ENCODE measurements at places on chromosomes 2 and 18.
A peak's percentile ranks its signal among the peaks of the same experiment; 100 is the strongest.

DNA sequence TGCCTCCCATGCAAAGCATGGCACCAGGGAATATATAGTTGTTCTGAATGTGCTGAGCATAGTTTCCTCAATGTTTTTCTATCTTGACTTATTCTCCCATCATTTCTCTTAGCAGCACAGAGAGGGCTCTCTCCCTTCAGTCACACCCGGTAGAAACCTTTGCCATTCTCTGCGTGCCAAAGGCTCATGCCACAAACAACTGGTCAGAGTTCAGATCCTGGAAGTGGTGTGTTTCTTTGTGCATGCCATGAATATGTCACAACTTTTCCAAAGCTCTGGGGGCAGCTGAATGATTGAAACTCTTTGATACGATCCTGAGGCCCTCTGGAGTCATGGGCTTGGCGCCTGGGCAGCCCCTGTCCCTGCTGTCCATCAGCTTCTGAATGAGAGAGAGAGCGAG is 28.0 kb upstream of the EDAR start:
- DNase-seq, result no peak

GRCh38 chr2:160373666-160374065 is 119.9 kb downstream of the RBMS1 start:
- DNase-seq, result no peak

DNA sequence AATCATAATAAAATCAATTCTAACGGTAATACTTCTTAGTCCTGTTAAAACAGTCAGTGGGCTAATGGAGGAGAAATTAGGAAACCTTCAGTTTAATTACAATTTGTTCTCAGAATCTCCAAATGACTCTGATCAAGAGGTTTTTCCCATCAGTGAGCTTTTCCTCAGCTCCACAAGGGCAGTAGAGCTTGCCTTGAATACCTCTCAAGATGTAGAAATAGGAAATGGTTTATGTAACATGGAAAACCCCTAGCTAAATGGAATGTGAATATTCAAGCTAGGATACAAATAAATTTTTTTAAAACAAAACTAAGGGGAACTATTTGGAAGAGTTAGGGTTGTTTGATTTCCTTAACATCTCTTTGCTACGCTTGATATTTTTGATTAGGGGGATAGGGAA is 87.5 kb downstream of the PLEKHM3 start:
- peak; percentile 4 for DNase-seq

- no peak for DNase-seq
These were observed 60.5 kb downstream of the KLHL29 start for GRCh38 chr2:23445450-23445868.

DNA sequence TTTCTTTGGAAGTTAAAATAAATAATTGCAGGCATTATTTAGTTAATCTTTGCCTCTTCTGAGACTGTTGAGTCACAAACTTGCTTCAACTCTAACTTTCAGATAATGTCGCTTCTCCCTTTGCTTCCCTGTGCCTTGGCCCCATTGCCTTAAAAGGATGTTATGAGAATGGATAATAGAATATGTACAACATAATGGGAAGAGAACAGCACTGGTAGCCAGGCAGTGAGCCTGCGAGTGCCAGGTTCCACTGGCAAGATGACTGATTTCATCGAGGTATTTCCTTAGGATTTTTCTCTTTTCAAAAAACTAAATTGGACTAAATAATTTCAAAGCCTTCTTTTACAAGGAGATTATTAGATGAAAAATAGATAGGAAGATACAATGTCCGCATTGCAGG is 420.9 kb downstream of the TGIF1 start:
- no peak for DNase-seq

GRCh38 chr2:630451-631320 is 46.5 kb downstream of the TMEM18 start:
- DNase-seq, result no peak

DNA sequence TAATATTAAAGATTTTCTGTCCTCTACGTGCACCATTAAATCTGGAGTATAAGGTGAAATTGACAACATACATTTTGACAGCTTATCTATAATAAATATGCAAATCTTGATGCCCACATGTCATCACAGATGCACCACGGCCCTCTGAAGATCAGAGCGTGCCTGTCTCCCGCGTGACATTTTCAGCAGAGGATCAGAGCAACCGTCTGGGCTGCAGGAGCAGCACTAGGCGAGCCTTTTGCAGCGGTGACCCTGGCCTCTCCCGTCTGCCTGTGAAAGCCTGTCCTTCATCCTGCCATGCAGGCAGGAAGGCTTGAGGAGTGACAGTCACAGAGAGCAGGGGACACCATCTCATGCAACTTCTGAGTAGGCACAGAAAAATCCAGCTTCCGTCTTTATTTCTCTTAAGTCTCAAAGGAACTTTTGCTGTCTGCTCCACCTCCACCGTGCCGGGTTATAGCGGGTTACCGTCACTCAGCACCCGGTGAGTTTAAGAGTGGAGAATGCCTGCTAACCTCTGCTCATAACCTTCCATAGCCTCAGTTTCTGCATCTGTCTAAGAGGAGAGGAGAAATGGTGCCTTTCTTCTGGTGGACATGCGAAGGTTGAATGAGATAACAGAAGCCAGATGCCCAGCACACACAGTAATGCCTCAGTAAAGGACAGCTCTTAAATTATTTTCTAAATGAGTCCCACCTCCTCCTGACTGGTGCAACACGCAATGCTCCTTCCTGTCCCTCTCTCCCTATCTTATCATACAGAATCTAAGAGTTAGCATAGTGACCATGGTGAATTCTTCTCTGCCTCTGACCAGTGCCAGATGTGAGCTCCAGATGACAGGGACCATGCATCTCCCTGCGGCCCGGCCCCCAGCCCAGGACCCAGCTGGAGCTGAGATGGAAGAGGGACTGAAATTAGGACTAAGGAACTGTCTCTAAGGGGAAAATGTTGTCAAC is 43.8 kb downstream of the CELF4 start:
- no peak for DNase-seq

- DNase-seq, result peak; percentile 17
These were observed 54.5 kb downstream of the SIGLEC15 start for GRCh38 chr18:45879681-45880655.

DNA sequence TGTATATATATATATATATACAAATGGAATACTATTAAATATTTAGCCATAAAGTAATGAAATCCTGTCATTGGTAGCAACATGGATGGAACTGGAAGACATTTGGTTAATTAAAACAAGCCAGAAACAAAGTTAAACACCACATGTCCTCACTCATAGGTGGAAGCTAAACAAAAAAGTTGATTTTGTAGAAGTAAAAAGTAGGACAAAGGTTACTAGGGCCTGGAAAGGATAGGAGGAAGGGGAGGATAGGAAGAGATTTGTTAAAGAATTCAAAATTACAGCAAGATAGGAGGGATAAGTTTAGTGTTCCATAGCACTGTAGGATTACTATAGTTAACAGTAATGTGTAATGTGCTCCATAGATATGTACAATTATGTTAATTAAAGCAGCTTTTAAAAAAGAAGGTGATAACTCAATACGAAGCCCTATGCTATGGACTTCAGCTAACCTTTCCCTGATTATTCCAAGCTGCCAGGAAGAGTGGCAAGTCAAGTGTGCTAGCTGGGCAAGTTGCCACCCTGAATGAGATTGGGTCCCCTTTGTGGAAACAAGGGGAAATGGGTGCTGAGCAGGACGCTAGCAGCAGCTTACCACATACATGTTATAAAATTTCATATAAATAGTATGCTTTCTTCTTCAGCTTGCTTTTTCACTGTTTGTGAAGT is 12.3 kb downstream of the MERTK start:
- DNase-seq, result no peak

GRCh38 chr2:141508806-141509595 is 621.8 kb downstream of the LRP1B start:
- no peak for DNase-seq

- DNase-seq, result no peak
These were observed 92.7 kb downstream of the MRO start for GRCh38 chr18:50726960-50727589.

DNA sequence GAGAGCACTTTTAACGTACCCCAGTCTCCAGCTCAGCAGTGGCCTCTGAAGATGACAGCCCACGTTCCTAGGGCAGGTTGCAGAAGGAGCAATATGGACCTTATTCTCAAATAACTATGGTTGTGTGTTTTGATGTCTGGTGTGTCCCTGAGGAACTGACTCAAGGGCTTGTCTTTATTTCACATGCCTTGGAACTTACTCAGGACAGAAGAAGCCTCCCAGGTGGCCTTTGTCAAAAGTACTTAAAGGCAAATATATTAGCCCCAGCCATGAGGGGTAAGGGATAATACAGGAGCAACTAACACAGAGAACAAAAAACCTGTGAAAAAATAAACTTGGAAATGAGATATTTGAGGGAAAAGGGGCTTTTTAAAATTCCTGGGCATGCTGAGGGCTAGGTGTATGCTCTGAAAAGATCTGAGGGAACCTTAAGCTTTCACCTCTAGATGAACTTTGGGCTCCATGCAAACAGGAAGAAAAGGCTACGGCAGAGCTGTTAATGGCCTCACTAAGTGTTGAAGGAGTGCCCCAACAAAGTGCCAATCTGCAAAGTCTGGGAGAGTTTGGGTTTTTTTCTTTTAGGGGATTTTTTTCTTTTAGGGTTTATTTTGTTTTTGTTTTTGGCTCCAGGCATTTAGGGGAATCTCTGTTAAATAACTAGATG is 40.3 kb downstream of the SRBD1 start:
- DNase-seq, result no peak

GRCh38 chr2:201254081-201254730 is 6.1 kb upstream of the CASP8 start:
- DNase-seq, result no peak

- no peak for DNase-seq
These were observed 852.1 kb downstream of the CPS1 start for GRCh38 chr2:211408483-211408891.

DNA sequence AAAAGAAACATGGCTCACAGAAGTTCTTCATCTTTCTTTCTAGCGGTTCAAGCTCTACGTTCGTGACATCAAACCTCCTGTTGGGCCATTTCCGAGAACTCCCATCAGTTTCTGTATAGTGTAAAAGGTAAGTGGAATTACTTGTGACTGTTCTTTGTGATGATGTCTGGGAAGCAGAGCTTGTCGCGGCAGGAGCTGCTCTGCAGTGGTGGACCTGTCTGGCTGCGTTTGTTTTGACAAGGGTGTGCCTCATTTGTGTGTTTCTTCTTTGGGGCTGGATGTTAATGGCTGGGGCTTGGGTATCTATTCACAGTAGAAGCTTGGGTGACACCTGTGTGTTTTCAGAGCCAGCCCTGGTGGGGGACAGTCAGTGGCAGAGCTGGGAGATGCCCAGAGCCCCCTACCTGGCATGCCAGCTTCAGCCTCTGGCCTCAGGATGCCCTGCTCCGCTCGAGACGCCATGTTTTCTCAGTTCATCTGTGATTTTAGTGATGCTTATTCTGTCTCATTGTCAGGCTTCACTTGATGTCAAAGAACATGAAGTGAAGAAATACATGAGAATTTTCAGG is 59.6 kb downstream of the LDLRAD4 start:
- DNase-seq, result no peak

DNA sequence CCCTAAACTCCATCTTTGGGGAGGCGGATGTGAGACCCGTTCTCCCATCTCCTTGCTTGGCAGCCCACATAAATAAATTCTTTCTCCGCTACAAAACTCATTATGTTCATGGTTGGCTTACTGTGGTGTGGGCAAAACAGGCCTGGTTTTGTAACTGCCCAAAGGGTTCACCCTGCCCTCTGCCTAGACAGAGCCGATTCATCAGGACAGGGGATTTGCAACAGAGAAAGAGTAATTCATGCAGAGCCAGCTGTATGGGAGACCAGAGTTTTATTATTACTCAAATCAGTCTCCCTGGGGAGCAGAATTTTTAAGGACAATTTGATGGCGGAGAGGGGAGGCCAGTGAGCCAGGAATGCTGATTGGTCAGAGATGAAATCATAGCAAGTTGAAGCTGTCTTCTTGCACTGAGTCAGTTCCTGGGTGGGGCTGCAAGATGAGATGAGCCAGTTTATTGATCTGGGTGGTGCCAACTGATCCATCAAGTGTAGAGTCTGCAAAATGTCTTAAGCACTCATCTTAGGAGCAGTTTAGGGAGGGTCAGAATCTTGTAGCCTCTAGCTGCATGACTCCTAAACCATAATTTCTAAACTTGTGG is 8.4 kb upstream of the RNF125 start:
- DNase-seq, result no peak

- peak; percentile 48 for DNase-seq
These were observed 78.9 kb downstream of the ZBTB7C start for GRCh38 chr18:48330016-48330991.

DNA sequence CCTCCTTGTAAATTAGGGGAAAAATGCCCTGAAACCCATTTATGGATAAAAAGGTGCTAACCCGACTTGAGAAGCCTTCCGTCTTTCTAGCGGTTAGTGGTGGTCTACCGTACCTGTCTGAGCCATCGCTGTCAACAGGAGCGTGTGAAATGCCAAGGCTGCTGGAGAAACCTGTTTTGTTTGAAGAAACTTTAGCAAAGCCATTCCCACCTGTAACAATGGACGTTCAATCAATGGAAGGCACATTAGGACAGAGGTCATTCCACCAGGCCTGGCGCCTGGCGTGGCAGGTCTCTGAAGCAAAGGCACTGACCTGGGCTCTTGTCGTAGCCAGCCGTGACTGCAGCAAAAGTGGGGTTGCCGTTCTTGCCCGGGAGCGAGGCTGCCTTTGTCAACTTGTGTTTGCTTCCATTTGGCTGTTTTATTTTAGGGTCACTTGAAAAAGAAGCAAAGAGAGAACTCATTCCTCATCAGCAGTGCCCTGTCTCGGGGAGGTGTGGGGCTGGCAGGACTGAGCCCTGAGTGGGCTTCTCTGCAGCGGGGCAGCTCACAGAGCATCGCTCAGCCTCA is 47.2 kb downstream of the ZAP70 start:
- no peak for DNase-seq

DNA sequence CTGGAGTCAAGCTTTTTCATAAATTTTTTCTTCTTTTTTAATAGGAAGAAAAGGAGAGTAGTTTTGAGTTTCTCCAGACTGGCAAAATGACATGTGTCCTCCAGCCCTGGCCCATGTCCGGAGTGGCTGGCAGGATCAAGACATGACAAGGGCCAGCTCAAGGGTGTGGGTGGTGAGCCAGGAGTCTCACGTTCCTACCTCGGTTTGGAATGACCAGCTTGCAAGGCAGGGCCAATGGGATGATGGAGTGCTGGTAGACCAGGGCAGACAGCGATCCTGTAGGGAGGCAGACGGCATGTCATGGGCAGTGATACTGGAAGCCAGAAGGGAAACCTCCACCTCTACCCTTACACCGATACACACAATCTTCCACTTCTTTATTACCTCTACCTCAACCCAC is 190.6 kb downstream of the TNS1 start:
- no peak for DNase-seq

DNA sequence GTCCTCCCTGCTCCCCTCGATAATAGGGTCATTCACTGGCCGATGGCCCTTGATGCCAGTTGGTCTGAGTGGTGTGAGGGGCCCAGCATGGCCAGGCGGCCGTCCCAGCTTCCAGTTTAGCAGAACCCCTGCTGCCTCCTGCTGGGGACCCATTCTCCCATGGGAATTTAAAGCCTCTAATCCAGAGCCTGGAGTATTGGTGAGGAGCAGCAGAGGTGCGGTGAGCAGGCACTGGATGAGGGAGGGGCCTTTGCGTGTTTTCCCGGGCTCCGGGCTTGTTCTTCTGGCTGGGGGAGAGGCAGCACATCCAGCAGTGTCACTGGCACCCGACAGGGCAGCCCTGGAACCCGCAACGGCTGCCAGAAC is 17.4 kb downstream of the KCNIP3 start:
- DNase-seq, result no peak

GRCh38 chr2:161994761-161995520 is 79.1 kb downstream of the DPP4 start:
- no peak for DNase-seq

- no peak for DNase-seq
These were observed 174.0 kb upstream of the SESTD1 start for GRCh38 chr2:179438654-179439053.
